Endothelial cell (in vitro differentiated cells): ENCODE measurements at places on chromosomes 5 and 9. TPM values are rescaled to one million over a fixed set of nuclear protein-coding genes. Genes with fewer than 3 reads are reported as not detected.
A peak's percentile ranks its signal among the peaks of the same experiment; 100 is the strongest.

DNA sequence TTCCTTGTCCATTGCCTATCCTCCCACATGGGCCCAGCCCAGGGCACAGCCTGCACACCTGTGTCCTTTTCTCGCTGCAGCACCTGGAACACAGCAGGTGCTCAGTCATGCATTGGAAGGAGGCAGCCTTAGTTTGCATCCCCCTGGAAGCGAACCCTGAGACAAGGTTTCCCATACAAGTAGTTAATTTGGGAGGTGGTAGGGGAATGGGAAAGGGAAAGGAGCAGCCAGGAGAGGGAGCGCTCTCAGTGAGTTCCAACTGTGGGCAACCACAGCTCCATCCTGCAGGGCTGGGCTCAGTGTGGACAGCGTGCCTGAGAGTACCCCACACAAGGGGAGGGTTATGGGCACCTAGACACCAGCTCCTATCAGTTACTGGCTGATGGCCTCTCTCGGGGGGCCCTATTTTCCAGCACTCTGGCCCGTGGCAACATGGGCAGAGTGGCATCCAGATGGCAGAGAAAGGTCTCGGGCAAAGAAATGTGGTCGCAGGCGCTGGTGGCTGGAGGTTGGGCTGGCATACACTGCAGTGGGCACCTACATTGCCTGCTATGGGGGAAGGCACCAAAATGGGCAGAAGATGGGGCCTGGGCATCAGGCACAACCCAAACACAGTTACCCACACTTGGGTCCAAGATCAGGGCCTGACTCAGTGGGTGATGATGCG is 50.1 kb downstream of the TSPAN17 start:
- H3K4me1 ChIP-seq = peaks cover 20% of the 10 kb centered on the region
- H3K27me3 ChIP-seq = peaks cover 19% of the 10 kb centered on the region
- no peak for DNase-seq

GRCh38 chr9:96217294-96217707 is 84.7 kb downstream of the HSD17B3 start:
- H3K27me3 ChIP-seq = peaks cover 4% of the 10 kb centered on the region
- DNase-seq = no peak
- H3K4me3 ChIP-seq = no peak overlapping the region
- no peaks in the 10 kb centered on the region for H3K36me3 ChIP-seq
- H3K27ac ChIP-seq = peak overlapping the region; percentile 5

DNA sequence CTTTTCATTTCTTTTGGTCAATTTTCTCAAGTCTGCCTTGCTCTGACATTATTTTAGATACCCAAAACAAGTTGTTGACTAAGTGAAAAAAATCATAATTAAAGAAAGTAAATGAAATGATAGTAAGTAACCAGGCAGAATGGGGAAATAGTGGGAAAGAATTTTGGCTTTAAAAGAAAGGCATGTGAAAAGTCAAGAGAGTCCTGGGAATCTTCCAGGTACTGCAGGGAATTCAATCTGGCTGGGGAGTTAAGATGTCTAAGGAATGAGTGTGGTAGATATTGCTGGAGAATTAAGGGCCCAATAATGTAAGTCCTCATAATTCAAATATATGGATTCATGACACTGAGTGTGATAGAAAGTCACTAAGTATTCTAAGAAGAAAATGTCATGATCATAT is 123.1 kb upstream of the PAPPA start:
- no peak for DNase-seq
- no peak overlapping the region for H3K27ac ChIP-seq
- H3K36me3 ChIP-seq = no peaks in the 10 kb centered on the region
- no peaks in the 10 kb centered on the region for H3K4me1 ChIP-seq

DNA sequence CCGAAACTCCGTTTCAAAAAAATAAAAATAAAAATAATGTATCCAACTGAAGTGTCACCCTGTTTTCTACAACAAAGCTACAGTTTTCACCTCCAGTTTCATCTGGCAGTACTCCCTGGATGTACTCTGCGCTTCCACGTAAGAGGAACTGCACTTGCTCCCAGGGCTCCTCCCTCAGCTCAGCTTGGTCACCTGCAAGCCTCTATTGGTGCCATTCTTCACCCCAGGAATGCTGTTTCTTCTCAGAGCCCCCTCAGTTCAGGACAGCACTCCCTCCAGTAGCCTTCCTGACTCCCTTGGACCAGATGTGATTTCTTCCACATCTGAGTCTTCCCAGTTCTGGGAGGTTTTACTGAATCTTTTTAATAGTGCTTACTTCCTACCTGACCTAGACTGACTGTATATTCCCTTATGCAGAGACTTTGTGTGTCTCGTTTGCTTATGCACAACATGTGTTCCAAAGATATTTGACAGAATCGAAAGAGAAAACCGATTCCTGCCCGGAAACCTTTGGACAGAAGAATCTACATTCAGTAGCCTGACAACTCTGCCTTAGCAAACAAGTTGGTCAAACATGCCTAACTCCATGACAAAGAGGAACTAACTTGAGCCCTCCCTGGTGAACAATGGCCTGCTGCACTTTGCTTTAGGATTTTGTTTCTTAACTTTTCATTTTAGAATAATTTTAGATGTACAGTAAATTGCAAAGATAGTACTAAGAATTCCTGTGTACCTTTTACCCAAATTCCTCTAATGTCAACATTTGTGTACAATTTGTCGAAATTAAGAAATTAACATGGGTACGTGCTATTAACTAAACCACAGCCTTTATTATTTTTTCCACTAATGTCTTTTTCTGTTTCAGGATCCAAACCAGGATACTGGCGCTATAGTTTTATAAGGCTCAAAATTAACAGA is 814 bp downstream of the CCDC125 start:
- H3K27me3 ChIP-seq = peaks cover 2% of the 10 kb centered on the region
- no peak overlapping the region for H3K27ac ChIP-seq
- H3K4me3 ChIP-seq = no peak overlapping the region
- DNase-seq = no peak
- no peaks in the 10 kb centered on the region for H3K36me3 ChIP-seq

DNA sequence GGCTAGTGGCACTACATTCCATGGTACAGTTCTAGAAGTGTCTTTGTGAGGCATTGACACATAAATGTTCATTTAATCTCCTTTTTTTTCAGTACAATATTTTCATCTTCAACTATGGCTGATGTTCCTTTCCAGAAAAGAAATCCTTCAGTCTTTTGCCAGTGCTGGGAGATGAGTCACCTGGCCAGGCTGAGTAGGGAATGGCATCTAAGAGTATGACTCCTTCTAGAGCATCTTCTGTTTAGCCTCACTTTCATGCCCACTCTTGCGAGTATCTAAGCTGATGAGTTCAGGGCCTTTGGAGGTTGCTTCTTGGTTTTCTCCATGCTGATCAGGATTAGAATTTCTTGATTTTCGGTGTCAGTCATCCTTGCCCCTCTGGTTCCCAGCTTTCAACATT is 124.4 kb downstream of the SLC28A3 start:
- no peak overlapping the region for H3K4me3 ChIP-seq
- H3K4me1 ChIP-seq = no peaks in the 10 kb centered on the region
- no peaks in the 10 kb centered on the region for H3K36me3 ChIP-seq
- no peak overlapping the region for H3K27ac ChIP-seq

GRCh38 chr9:94097788-94098414 is 13.6 kb downstream of the PTPDC1 start:
- H3K4me3 ChIP-seq = no peak overlapping the region
- H3K27me3 ChIP-seq = no peaks in the 10 kb centered on the region
- H3K27ac ChIP-seq = no peak overlapping the region
- DNase-seq = no peak

- H3K27ac ChIP-seq = peak overlapping the region; percentile 4
- no peak overlapping the region for H3K4me3 ChIP-seq
- H3K27me3 ChIP-seq = no peaks in the 10 kb centered on the region
- no peak for DNase-seq
- H3K4me1 ChIP-seq = peaks cover 31% of the 10 kb centered on the region
- H3K36me3 ChIP-seq = peaks cover 7% of the 10 kb centered on the region
Measured at GRCh38 chr9:124386201-124386600, 29.0 kb downstream of the PSMB7 start.

- no peak overlapping the region for H3K27ac ChIP-seq
- no peaks in the 10 kb centered on the region for H3K27me3 ChIP-seq
- H3K4me3 ChIP-seq = no peak overlapping the region
- peaks cover 5% of the 10 kb centered on the region for H3K36me3 ChIP-seq
Measured at GRCh38 chr5:13957032-13957645, 12.7 kb upstream of the DNAH5 start.

- H3K4me3 ChIP-seq = no peak overlapping the region
- no peak overlapping the region for H3K27ac ChIP-seq
- no peak for DNase-seq
- no peaks in the 10 kb centered on the region for H3K36me3 ChIP-seq
Measured at GRCh38 chr5:41363343-41363986, 146.9 kb downstream of the PLCXD3 start.

- H3K4me1 ChIP-seq = no peaks in the 10 kb centered on the region
- no peak overlapping the region for H3K4me3 ChIP-seq
- peaks cover 2% of the 10 kb centered on the region for H3K27me3 ChIP-seq
- no peaks in the 10 kb centered on the region for H3K36me3 ChIP-seq
- no peak overlapping the region for H3K27ac ChIP-seq
Measured at GRCh38 chr5:86565197-86565789, 52.4 kb upstream of the COX7C start.

- no peak overlapping the region for H3K4me3 ChIP-seq
- no peak overlapping the region for H3K27ac ChIP-seq
- peaks cover 54% of the 10 kb centered on the region for H3K4me1 ChIP-seq
- no peak for DNase-seq
- peaks cover 22% of the 10 kb centered on the region for H3K36me3 ChIP-seq
Measured at GRCh38 chr9:35380619-35381018, 109.3 kb upstream of the RUSC2 start.

DNA sequence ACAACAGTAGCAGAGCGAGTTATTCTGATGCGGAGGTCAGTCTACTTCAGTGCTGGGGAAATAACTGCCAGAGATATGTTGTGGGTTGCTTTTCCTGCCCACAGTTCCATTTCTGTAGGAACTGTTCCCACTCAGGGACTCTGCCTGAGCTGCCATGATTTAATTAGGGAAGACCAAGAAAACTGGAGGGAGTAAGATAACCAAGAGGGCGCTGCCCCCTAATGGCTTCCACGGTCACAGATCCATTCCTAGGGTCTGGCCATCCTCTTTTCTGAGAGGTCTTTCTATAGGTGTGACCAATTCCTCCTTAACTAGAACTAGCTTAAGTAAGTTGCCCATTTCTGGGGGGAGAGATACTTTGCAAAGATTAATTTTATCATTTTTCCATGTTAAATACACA is 125.9 kb downstream of the APBA1 start:
- no peak overlapping the region for H3K27ac ChIP-seq
- no peaks in the 10 kb centered on the region for H3K4me1 ChIP-seq
- no peaks in the 10 kb centered on the region for H3K27me3 ChIP-seq
- no peak overlapping the region for H3K4me3 ChIP-seq
- H3K36me3 ChIP-seq = no peaks in the 10 kb centered on the region

GRCh38 chr5:169424279-169424655 is 123.3 kb upstream of the SLIT3 start:
- DNase-seq = no peak
- H3K27me3 ChIP-seq = no peaks in the 10 kb centered on the region
- H3K27ac ChIP-seq = no peak overlapping the region
- no peaks in the 10 kb centered on the region for H3K36me3 ChIP-seq

DNA sequence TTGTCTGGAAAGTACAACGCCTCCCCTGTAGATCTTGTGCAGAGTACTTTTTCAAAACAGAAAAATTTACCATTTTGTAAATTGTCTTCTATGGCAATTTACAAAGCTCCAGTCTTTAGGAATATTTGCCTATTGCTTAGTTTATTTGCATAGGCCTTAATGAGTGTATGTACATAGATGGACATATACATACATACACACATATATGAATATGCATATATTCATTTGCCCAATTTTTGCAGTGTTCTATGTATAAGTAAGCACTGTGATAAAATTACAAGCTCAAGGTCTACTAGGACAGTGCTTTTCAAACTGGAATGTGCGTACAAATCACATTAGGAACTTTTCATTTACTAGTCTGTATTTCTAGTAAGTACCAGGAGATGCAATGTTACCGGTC is 301.3 kb upstream of the SMARCA2 start:
- H3K4me1 ChIP-seq = no peaks in the 10 kb centered on the region
- no peak for DNase-seq
- no peak overlapping the region for H3K27ac ChIP-seq
- H3K36me3 ChIP-seq = no peaks in the 10 kb centered on the region
- peaks cover 7% of the 10 kb centered on the region for H3K27me3 ChIP-seq

DNA sequence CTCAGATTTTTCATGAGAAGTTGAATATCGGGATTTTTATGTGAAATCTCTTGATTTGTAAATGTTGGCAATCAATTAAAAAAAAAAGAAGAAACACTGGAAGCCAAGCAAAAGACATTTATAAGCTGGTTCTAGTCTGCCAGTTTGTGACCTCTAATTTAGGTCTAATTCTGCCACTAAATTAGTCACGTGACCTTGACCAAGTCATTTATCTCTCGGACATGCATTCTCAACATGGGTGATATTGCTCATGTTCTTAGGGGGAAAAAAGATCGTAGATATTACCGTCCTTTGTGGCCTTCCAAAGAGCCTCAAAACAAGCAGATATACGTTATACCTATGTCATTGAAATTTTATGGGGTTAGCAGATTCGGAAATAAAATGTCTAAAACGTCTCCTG is 52.9 kb upstream of the PTPDC1 start:
- peaks cover 6% of the 10 kb centered on the region for H3K27me3 ChIP-seq
- H3K36me3 ChIP-seq = peaks cover 7% of the 10 kb centered on the region
- H3K4me1 ChIP-seq = peaks cover 15% of the 10 kb centered on the region
- H3K27ac ChIP-seq = peak overlapping the region; percentile 78

GRCh38 chr9:91884153-91884552 is 65.9 kb downstream of the ROR2 start:
- H3K36me3 ChIP-seq = no peaks in the 10 kb centered on the region
- DNase-seq = no peak
- H3K4me1 ChIP-seq = peaks cover 8% of the 10 kb centered on the region
- no peak overlapping the region for H3K4me3 ChIP-seq
- peaks cover 3% of the 10 kb centered on the region for H3K27me3 ChIP-seq

DNA sequence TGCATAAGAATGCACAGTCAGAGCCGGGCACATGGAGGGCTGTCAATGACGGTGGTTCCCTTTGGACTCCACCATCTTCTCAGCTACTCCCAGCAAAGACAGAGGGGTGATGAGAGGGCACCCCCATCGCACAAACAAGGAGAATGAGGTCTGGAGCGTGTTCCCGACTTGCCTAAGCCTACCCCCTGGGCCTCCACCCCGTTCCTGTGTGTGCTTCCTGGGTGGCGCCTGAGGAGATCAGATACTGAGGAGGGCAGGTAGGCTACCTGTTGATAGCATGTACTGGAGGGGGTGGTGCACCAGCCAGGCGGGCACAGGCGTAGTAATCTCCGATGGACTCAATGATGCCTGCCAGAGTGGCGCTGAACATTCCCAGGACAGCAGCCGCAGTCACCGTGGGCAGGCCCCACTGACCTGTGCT is 4.1 kb downstream of the SLC23A1 start:
- H3K4me3 ChIP-seq = no peak overlapping the region
- DNase-seq = no peak
- H3K36me3 ChIP-seq = peaks cover 10% of the 10 kb centered on the region
- peaks cover 8% of the 10 kb centered on the region for H3K27me3 ChIP-seq

The SLC36A2 gene
- not detected for total RNA-seq

The STC2 gene
- total RNA-seq = 3.6 TPM

The CNTNAP3B gene
- 4.1 TPM for total RNA-seq

The DMRT3 gene
- not detected for total RNA-seq

The AQP3 gene
- 6.0 TPM for total RNA-seq

The NIPAL4 gene
- total RNA-seq = not detected

The CCDC180 gene
- 7.7 TPM for total RNA-seq

The PCDHB4 gene
- 2.3 TPM for total RNA-seq

The PCDHAC2 gene
- total RNA-seq = 5.2 TPM

The ACTBL2 gene
- not detected for total RNA-seq
